ENCODE measurements at places on chromosomes 1 and 21. TPM values are rescaled to one million over a fixed set of nuclear protein-coding genes. Genes with fewer than 3 reads are reported as not detected.

Gene CDC20
- 1.1 TPM for polyA plus RNA-seq

Gene SLAMF6
- polyA plus RNA-seq: 0.24 TPM

Gene CHIT1
- polyA plus RNA-seq: 7.0 TPM

Gene KPRP
- polyA plus RNA-seq: not detected

Gene TDRD5
- polyA plus RNA-seq: 0.27 TPM

Gene LYPLAL1
- 14.7 TPM for polyA plus RNA-seq

Gene CNTN2
- 0.04 TPM for polyA plus RNA-seq

Gene MAP1LC3C
- 4.3 TPM for polyA plus RNA-seq

Gene NGF
- polyA plus RNA-seq: 42.1 TPM

Gene TBX19
- 3.7 TPM for polyA plus RNA-seq

Gene METTL18
- polyA plus RNA-seq: 9.5 TPM

Gene MPL
- 0.63 TPM for polyA plus RNA-seq

Gene FNBP1L
- polyA plus RNA-seq: 11.9 TPM

Gene ZNF678
- 3.6 TPM for polyA plus RNA-seq

Gene AIM2
- polyA plus RNA-seq: 0.50 TPM

Gene EFNA1
- polyA plus RNA-seq: 27.3 TPM

Gene FCRLA
- polyA plus RNA-seq: 0.06 TPM

Gene EPRS1
- polyA plus RNA-seq: 60.5 TPM

Gene POLR3GL
- 40.6 TPM for polyA plus RNA-seq

Gene AADACL4
- 0.38 TPM for polyA plus RNA-seq

Gene SH3BGR
- polyA plus RNA-seq: 16.2 TPM

Gene MCOLN3
- polyA plus RNA-seq: 1.8 TPM

Gene SMYD2
- 50.3 TPM for polyA plus RNA-seq

Gene FCRL4
- not detected for polyA plus RNA-seq

Gene CLDN17
- polyA plus RNA-seq: not detected

Gene B3GALT2
- 5.9 TPM for polyA plus RNA-seq

Gene KCNJ10
- 0.02 TPM for polyA plus RNA-seq

Gene BCAN
- polyA plus RNA-seq: 0.43 TPM

Gene OR2T29
- not detected for polyA plus RNA-seq

Gene DCST1
- polyA plus RNA-seq: 0.06 TPM
